Kidney epithelial cell (primary cell): ENCODE measurements at places on chromosomes 2 and 18.

- DNase-seq, result no peak
Observed at GRCh38 chr18:12516049-12516630, 108.4 kb downstream of the PRELID3A start.

GRCh38 chr2:114688241-114688640 is 245.8 kb downstream of the DPP10 start:
- DNase-seq, result no peak

GRCh38 chr2:43068631-43069517 is 157.5 kb downstream of the ZFP36L2 start:
- no peak for DNase-seq

DNA sequence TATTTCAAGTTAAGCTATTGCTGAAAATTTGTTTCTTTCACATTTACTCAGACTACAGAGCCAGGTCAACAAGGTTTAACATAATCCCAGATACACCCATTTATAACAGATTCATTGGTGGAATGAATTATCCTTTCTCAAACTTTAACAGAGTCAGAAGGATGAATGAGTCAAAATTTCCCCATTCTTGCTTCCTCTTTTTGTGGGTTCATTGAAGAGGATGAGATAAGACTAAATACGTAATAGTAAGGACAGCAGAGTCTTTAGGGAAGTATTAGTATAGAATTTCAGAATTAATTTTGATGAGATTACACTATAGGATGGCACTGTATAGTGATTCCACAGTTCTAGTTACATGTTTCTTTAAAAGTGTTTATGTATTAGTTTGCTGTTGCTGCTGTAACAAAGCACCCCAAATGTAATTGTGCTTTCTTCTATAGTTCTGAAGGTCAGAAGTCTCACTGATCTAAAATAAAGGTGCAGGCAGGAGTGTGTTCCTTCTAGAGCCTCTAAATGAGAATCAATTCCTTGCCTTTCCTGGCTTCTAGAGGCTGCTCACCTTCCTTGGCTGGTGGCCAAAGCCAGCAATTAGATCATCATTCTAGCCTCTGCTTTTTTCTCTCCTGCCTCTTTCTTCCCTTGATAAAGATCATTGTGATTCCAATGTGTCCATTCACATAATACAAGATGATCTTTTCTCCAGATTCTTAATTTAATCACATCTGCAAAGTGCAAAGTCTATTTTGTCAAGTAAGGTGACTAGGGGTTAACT is 309.3 kb upstream of the PIK3C3 start:
- DNase-seq, result no peak

DNA sequence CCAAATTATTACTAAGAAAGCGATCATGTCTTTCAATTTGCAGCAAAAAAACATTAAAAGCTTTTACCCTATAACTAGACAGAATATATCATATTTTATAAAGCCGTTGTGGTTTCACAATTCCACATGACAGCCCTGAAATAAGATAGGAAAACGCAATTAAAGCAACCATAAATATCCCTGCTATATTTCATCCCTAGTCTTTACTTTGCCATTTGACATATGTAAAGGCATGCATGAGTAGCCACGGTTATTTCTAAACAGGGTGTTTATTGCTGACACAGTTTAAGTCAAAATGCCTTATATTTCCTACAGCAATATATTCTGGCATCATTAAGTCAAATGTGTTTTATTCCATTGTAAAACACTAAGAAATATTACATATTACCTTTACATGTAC is 239.9 kb downstream of the DSEL start:
- no peak for DNase-seq

DNA sequence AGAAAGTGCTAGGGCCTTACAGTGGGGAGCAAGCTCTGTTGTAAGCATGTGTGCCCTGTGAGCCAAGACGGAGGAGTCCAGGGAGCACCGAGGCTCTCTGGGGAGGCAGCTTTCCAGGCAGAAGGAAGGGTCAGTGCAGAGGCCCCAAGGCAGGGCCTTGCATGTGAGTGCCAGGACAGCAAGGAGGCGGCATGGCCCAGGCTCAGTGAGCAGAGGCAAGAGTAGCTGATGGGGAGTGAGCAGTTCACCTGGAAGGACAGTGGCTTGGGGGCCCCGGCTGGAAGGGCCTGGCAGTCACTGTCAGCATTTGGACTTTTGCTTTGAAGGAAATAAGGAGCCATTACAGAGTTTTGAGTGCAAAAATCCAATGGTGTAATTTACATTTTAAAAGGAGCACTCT is 223.8 kb upstream of the RAB12 start:
- DNase-seq, result no peak

DNA sequence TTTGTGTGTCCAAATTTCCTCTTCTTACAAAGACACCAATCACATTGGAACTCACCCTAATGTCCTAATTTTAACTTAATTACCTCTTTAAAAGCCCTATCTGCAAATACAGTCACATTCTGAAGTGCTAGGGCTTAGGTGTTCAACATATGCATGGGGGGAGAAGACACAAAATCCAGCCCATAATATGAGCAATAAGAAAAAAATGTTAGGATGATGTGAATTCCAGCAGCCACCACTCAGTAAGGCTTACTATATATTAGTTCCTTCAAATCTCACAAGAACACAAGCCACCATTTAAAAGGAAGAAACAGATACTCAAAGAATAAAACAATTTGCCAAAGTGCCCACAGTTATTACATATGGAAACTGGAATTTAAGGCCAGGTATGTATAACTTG is 285.7 kb downstream of the EPHA4 start:
- DNase-seq, result no peak

DNA sequence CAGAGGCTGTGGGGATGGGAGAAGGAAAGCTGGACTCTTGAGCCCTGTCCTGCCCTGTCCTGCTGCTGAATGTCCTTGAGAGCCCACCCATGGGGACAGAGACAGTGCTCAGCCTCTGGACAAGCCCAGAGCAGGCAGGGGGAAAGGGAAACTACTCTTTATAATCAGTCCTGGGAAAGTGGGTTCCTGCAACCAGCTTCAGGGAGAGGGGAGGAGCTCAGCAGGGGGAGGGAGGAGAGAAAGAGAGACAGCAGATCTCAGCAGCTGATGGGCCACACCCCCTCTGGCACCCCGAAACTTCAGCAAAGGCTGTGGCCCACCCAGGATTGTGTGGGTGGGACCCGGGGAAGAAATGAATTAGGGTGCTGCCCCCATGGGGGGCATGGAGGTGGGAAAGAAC is 11.6 kb downstream of the ECEL1 start:
- DNase-seq, result no peak

GRCh38 chr2:185954389-185954788 is 215.8 kb downstream of the FSIP2 start:
- no peak for DNase-seq

- DNase-seq, result no peak
Observed at GRCh38 chr2:188078534-188078933, 213.1 kb upstream of the GULP1 start.

- no peak for DNase-seq
Observed at GRCh38 chr2:38438133-38438882, 61.2 kb upstream of the ATL2 start.

DNA sequence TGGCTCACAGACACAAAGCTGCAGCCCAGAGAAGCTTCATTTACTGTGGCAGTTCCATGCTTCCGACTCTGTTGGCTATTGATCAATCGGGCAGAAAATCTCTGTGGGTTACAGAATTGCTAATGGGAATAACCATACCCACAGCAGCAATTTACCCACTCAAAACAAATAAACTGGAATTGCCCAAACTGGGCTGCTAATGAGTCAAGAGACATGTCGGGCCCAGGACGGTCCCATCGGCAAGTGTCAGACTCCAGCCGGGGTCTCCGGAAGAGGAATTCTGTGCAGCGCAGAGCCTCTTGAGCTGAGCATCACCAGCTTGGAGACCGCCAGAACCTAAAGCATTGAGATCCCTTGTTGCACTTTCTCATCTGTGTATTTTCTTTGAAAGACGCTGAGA is 67.8 kb downstream of the TMEM18 start:
- DNase-seq, result no peak

DNA sequence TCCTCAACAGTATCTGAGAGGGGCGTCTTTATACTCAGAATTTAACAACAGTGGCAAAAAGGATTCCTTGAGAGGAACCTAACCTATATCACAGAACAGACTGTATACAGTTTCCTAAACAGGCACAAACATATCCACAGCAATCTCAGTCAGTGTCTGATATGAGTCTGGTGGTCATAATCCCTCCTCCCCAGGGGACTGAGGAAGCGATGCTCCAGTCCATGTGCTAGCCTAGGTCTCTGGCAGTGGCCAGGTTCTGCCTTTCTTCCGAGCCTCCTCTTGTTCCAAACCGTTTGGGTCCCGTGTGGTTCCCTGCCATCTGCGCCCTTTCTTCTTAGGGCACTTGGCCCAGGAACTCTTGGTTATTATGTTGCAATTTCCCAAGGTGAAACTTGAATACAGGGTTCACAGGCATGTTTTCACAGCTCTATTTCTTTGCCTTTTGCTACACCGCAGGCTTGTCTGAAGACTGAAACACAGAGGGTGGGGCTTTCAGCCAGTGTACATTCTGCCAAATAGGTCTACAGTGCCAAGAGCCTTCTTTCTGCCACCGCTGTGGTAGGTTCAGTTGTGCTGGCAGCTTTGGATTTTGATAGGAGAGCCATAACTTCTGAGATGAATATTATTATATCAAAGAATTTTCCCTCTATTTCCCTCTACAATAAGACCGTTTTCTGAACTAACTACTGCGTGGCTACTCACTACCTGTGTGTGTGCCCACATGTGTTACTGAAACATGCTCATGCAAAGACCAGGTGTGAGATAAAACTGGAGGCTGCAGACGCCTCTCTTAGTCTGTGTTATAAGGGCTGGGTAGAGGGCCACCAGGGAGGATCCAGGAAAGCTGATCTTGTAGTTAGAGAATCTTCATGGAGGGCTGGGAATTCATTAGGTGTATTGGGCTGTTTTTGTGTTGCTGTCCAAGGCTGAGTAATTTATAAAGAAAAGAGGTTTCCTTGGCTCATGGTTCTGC is 75.0 kb upstream of the HAAO start:
- DNase-seq, result no peak

DNA sequence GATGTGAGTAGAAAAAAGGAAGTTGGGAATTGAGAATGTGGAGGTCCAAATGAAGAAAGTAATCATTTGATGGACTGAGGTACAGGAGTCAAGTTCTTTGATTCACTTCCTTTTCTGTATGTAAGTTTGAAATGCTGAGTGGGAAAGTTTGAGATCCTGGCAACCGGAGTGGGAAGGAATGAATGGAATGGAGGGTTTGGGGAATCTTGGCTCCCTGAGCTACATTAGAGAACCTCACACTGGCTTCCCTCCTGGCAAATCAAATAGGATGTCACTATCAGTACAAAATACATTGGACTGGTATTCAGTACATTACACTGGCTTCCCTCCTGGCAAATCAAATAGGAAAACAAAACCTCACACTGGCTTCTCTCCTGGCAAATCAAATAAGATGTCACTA is 9.8 kb upstream of the RNF138 start:
- no peak for DNase-seq

GRCh38 chr2:9842487-9843228 is 616 bp upstream of the TAF1B start:
- no peak for DNase-seq

GRCh38 chr2:11009891-11010290 is 98.2 kb downstream of the KCNF1 start:
- no peak for DNase-seq

- no peak for DNase-seq
Observed at GRCh38 chr2:229032608-229033234, 238.4 kb downstream of the PID1 start.

DNA sequence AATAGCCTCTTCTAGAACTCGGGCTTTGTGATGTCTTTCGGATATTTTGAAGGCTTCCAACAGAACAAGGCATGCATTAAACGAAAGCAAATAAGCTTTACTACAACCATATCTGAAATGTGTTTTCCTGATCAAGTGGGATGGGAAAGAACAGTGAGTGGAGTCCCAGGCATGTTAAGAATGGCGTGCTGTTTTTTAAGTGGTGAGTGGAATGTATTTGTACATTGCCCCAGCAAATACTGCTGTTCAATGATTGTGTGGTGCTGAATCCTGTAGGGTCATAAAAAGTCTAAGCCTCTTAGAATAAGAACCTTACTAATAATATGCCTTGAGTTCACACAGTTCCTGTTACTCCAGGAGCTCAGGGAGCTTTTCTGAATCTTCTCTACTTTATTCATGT is 52.5 kb downstream of the POMC start:
- DNase-seq, result no peak

GRCh38 chr2:40658941-40659340 is 207.1 kb upstream of the SLC8A1 start:
- peak; percentile 9 for DNase-seq

DNA sequence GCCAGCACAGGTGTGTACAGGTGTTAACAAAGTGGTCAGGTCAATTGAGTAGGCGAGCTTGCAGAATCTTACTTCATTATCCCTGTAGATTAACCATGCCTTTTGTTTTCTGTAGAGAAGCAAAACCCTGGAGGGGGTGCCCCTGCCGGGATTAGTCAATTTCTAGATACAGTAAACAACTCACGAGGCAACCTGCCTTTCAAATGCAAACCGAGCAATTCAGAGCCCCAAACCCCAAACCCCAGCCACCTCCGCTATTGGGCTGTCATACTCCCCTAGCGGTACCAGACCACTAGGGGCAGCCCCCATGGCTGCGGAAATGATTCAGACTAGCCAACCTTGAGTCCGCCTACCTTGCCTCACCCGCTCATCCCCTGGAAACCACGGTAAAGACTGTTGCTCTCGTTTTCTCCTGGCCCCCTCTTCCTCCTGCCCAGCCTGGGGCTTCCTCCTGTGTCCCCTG is 61.4 kb upstream of the KIF5C start:
- DNase-seq, result no peak

- DNase-seq, result peak; percentile 88
Observed at GRCh38 chr2:234422273-234422732, 74.6 kb downstream of the ARL4C start.

DNA sequence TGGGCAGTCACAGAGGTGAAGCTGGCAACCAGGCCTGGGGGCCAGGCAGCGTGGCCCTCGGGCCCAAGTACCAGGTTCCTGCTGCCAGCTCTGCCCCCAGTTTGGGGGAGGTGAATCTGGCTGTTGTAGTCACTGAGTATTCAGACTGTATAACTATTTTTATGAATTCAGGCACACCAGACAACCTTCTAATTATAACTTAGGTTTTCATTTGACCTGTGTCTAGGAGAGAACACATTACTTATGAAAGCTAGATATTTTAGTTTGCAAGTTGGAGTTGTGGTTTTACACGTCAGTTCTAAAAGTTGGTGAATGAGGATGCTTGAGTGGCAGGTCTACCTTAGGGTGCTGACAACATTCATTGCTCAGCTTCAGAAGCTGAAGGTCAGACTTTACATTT is 71.7 kb downstream of the LIMS1 start:
- DNase-seq, result no peak

- DNase-seq, result peak; percentile 51
Observed at GRCh38 chr18:25503567-25504081, 151.7 kb upstream of the ZNF521 start.

DNA sequence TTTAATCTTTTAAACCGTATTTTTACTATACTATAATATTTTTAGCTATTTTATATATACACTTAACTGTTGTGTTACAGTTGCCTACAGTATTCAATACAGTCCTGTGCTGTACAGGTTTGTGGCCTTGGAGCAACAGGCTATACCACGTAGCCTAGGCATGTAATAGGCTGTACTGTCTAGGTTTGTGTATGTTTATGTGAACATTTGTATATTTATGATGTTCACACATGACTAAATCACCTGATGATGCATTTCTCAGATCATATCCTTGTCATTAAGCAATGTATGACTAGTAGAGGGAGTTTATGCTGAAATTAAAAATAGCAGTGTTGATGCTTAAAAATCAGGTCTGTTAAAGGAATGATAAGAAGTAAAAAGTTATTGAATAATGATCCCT is 92.3 kb upstream of the RANBP2 start:
- DNase-seq, result no peak

GRCh38 chr2:100561191-100561590 is 1.6 kb upstream of the PDCL3 start:
- no peak for DNase-seq
